Stimulated activated CD4-positive, alpha-beta T cell treated with anti-CD3 and anti-CD28 coated beads, Interleukin-15, amount 100 ng/mL, for 1 hour (primary cell): ENCODE measurements at places on chromosomes 1 and 21.

GRCh38 chr21:26146681-26147080 lies 23.9 kb downstream of the APP start:
- DNase-seq: no peak

GRCh38 chr1:45282351-45282750 lies 44.3 kb upstream of the HPDL start:
- no peak for DNase-seq

DNA sequence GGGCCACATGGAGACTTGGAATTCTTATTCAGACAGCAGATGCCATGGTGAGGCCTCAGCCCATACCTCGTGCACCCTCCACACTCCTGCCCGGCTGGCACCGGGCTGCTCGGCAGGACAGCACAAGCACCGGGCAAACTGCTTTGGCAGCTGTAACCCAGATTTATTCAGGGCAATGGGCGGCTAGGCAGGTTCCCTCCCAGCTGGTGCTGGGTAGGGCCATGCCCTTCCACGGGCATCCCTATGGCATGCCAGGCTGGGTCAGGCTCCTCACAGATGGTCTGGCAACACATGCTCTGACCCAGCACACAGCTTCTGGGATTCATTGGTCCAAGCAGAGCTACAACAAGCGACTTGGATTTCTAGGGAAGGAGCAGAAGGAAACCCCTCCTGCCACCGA lies 53.4 kb downstream of the ATP1A1 start:
- no peak for DNase-seq

DNA sequence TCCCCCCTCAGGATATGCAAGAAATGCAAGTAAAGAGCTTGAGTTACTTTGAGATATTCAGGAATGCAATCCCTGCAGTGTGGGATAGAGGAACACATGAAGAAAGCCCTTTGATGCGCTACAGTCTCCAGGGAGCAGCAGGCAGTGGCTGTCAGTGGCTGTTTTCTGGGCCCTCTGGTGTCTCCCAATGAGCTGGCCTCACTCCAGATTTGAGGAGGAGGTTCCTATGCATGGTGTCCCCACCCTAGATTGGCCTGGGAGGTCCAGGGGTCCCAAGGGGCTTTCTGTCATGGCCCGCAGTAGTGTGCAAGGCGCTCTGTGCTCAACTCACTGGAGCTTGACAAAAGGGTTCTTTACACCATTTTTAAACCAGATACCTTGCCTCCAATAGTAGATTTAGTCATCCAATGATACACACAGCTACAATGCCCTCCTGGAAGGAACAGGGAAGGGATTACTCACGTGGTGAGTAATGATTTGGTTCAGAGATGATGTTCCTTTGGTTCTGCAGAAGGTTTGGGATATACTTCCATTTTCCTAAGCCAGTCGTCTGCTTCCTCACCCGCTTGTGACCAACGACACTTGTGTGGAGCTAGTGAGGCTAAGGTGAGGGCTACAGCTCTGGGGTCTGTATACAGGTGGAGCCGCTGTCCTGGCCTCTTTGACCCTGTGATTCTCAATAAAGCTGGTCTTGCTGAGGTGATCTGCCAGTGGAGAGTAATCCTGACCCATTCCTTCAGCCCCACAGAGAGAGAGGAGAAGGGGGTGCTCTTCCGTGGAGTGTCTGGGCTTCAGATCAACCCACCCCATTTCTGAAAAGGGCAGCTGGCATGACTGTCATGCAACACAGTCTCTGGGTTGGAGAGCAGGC lies 6.6 kb downstream of the BATF3 start:
- no peak for DNase-seq
